ENCODE measurements at places on chromosomes 11 and 22. TPM values are rescaled to one million over a fixed set of nuclear protein-coding genes. Genes with fewer than 3 reads are reported as not detected.

Gene EED
- total RNA-seq, result 18.1 TPM

Gene MS4A3
- total RNA-seq, result not detected

Gene CCDC116
- 0.10 TPM for total RNA-seq

Gene SHANK2
- not detected for total RNA-seq

Gene APOL2
- total RNA-seq, result 44.0 TPM

GRCh38 chr11:118930094-118930712, 4.5 kb upstream of the BCL9L start:
- DNase-seq, result peak; percentile 65

DNA sequence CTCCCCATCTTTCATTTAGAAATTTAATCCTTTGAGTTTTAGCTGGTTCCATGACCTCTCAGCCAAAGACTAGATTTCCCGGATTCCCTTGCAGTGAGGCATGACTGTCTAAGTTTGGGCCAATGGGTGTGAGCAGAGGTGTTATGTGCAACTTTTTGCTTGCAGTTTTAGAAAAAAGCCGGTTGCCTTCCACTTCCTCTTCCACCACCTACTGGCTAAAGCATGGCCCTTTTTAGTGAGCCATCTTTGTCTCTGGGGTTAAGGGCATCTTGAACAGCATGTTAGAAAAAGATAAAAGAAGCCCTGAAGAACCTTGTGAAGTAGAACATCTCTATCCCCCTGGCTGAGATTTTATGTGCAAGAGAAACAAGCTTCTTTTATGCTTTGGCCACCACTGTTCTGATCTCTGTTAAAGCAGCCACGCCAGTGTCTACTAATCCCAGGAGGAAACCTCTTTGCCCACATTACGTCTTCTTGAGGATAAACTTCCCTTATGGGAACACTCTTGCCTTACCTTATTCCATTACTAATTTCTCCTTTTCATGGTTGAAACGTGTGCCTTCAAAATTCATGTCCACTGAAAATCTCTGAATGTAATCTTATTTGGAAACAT, 279.9 kb downstream of the TENM4 start:
- no peak for DNase-seq

DNA sequence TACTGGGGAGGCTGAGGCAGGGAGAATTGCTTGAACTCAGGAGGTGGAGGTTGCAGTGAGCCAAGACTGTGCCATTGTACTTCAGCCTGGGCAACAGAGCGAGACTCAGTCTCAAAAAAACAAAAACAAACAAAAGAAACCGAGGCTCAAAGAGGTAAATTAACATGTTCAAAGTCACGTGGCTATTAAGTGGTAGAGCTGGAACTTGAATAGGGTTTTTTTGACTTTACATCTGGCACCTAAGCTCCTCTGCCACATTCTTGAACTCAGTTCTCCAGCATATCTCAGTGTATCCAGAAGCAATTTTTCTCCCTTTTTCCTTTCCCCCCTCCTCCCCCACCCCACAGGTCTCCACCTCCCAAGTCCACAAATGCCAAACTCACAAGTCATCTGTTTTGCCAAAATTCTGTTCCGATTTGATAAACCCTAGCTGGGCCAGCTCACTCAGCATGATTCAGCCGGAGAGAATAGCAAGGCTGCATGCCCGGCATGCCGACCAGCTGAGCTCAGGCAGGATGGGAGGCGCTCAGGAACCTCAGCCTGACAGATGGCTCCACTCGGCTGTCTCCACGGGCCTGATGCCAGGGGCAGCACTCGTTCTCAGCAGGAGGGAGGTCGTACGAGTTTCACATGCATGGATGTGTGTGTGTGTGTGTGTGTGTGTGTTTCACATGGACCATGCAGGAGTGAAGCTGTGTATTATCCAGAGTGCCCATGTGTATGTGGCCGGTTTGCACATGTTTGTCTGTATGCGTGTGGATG, 63.2 kb upstream of the RRAS2 start:
- peak; percentile 97 for DNase-seq

DNA sequence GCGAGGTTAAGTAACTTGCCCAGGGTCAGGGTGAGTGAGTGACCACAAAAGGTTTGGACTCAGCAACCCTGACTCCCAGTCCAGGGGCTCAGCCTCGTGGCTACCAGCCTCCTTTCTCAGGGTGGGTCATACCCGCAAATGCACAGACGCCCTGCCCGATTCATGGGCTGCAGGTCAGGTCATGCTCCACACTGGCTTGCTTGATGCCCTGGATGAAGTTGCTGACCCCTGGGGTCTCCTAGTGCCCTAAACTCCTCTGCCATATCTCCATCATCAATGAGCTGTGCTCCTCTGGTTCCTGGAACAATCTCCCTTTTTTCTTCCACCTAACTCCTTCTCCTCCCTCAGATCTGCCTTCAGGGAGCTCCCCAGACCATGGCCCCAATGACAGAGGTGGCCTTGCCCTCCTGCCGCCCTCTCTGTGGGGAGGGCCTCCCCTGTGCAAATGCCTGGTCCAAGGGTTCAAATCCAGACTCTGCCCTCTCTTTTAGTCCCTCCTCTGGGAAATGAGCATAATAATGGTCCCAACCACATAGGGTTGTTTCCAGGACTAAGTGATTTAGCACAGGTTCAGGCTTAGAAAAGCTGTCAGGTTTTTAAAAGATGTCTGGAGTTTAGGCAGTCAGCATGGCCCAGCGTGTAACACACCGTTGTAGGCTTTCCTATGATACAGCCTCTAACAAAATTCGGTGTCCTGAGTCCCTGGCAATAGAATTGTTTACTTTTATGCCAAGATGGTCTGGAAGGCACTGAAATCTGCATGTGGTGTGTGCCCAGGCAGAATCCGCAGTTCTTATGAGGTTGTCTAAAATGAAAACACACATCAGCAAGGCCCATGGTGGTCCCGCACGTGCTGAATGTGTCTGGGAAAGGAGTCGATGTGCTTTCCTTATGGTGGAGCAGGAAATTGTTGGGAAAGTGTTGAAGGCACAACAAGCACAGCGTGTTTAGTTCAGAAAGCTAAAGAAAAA, 63.6 kb downstream of the CD82 start:
- peak; percentile 2 for DNase-seq

DNA sequence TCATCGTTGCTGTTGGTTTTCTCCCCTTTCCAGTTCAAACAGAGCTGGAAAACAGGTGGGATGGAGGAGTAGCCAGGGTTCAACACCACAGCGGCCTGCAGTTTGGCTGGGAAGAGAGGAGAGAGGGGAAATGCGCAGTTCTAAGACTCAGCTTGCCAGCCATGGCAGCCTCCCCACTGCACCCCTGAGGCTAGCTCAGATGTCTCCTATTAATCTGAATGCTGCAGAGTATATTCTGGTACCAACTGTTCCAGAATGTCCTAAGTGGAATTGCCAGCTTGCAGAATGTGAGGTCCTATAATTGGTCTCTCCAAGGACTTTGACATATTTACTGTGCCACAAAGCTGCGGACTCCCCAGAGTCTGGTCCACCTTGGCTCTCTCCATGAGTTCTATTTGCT, 32.0 kb downstream of the NEFH start:
- DNase-seq, result no peak

DNA sequence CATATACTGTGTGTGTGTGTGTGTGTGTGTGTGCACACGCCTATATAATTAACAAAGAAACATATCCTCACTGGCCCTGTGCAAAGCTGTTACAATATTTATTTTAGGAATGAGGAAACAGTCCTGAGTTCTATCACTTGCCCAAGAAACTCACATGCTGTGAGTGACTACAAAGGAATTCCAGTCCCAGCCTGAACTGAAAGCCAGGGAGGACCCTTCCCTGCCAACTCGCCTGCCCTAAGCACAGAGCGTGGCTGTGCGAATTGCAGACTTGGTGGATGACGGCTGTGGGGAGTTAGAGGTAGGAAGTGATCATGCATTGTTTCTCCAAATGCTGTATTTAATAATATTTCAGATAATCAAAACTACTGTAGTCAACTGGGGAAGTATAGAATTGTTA, 26.4 kb upstream of the CD5 start:
- DNase-seq, result no peak

GRCh38 chr11:83063073-83063754, 8.5 kb downstream of the RAB30 start:
- peak; percentile 25 for DNase-seq

DNA sequence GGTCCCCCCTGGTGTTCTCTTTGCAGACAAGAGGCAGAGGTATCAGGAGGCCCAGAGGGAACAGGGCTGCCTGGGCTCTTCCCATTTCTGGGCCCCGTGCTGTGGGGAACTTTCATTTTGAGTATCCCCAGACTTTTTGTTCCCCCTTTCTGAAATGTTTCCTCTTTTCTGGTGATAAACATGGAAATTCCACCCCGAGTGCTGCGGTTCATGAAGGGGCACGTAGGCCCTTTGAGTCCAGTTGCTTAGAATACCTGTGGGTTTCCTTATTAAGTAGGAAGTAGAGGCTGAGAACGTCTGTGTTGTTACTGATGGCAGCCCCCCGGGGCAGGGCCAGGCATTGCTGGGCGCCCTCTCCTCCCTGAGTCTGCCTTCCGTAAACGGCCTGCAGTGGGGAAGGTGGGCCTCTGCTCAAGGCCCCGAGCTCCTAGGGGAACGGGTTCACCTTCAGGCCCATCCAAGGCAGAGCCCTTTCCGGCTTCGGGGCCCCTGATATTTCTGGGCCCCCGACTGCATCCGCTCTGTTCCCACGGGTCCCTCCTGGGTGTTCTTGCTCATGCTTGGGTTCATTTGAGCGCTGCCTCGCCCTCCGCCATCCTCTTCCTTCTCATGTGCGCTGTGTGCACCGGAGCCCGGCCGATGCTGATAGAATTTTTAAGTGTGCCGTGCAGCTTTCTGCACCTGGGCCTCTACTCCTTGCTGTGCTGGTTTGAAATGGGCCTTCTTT, 12.0 kb downstream of the TBC1D22A start:
- DNase-seq, result no peak

DNA sequence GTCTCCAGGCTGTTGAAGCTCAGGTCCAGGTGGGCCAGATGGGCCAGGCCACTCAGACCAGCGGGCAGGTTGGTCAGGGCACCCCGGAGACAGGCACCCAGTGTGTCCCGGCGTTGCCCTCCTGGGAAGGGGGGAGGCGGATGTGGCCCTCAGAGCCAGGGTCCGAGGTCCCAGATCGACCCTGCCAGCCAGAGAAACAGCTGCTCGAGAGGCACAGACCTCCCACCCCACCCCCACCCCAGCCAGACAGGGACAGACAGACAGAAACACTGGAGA, 1.6 kb downstream of the PIDD1 start:
- DNase-seq, result no peak

DNA sequence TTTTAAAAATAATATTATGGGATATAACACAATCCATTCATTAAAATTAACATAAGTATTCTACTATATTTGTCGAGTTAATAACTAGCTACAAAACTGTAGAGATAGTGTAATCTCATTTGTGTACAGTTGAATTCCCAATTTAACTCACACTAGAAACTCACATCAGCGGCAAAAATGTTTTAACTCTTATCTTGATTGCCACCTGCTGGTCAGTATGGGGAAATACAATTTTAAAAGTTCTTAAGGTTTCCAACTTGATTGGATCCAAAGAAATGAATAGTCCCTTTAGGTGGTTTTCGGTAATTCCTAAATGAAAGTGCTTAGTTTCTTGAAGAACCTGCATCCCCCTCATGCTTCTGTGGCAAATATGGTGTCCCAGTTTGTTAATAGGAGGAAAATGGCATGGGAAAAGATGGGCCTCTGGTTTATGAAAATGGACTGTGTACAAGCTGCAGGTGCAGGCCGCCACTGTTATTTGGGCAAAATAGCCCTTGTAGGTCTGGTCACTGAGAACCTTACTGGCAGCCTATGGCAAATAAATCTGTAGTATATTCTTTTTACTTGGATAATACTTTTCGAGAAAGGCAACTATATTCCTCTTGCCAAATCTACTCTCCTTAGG, 33.7 kb upstream of the SLC17A6 start:
- peak; percentile 43 for DNase-seq

- DNase-seq, result peak; percentile 84
Measured at GRCh38 chr11:17403980-17404759, 15.7 kb upstream of the KCNJ11 start.

GRCh38 chr11:65315204-65315865, 669 bp downstream of the CDC42EP2 start:
- peak; percentile 43 for DNase-seq

DNA sequence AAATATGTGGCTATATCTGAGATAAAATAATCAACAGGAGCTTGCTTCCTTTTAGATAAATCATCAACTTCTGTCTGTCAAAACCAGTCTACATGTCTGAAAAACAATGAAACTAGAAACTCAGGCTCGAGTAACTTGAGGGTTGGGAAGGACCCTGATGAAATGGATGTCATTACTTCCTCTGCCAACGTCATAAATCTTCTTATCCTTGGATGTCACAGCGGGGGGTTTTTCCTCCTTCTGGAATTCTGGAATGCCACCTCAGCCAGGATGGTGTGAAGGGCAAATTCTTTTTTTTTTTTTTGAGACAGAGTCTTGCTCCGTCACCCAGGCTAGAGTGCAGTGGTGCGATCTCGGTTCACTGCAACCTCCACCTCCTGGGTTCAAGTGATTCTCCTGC, 13.4 kb downstream of the LGR4 start:
- no peak for DNase-seq

DNA sequence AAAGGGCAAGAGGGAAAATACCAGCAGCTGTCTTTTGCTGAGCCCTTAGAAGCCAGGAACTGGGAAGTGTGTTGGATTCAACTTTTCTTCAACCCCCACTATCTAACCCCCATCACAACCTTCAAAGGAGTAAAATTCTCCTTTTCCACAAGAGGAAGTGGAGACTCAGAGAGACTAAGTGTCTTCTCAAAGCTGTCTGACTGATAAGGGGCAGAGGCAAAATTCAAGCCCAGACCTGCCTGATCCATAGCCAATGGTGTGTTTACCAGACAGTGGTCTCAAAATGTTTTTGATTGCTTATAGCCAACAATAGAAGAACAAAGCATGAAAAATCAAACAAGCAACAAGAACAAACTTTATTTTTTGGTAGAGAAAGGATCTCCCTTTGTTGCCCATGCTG, 707.0 kb downstream of the NTM start:
- no peak for DNase-seq

DNA sequence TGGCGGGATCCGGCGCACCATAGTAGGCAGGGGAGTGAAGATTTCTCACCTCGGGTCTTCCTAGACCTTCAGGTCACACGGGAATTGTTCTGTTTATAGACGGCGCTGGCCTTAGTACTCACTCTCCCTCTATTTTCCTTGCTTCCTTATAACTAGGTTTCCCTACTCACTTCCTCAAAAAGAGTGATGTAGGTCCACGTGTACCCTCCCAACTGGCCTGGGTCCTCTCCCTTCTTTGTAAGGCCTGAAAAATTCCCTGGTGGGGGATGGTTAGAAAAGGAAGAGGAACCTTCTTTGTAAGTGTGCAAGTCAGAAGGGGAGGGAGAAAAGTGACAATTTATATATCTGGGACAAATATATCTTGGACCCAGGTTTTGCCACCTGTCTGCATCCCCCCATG, 2.9 kb upstream of the TMEM9B start:
- DNase-seq, result no peak

GRCh38 chr11:32210556-32210955, 119.7 kb downstream of the RCN1 start:
- DNase-seq, result peak; percentile 58

- no peak for DNase-seq
Measured at GRCh38 chr22:17818180-17818579, 43.9 kb upstream of the BID start.

GRCh38 chr22:33477120-33478111, 419.2 kb upstream of the SYN3 start:
- DNase-seq, result no peak
